ENCODE measurements at places on chromosomes 16 and 17. TPM values are rescaled to one million over a fixed set of nuclear protein-coding genes. Genes with fewer than 3 reads are reported as not detected.

KREMEN2 gene
- 0.17 TPM for total RNA-seq

- H3K27ac ChIP-seq = no peak overlapping the region
- no peaks in the 10 kb centered on the region for H3K4me1 ChIP-seq
- DNase-seq = no peak
- H3K27me3 ChIP-seq = no peaks in the 10 kb centered on the region
Measured at GRCh38 chr17:9432934-9433421, 142.6 kb downstream of the STX8 start.

DNA sequence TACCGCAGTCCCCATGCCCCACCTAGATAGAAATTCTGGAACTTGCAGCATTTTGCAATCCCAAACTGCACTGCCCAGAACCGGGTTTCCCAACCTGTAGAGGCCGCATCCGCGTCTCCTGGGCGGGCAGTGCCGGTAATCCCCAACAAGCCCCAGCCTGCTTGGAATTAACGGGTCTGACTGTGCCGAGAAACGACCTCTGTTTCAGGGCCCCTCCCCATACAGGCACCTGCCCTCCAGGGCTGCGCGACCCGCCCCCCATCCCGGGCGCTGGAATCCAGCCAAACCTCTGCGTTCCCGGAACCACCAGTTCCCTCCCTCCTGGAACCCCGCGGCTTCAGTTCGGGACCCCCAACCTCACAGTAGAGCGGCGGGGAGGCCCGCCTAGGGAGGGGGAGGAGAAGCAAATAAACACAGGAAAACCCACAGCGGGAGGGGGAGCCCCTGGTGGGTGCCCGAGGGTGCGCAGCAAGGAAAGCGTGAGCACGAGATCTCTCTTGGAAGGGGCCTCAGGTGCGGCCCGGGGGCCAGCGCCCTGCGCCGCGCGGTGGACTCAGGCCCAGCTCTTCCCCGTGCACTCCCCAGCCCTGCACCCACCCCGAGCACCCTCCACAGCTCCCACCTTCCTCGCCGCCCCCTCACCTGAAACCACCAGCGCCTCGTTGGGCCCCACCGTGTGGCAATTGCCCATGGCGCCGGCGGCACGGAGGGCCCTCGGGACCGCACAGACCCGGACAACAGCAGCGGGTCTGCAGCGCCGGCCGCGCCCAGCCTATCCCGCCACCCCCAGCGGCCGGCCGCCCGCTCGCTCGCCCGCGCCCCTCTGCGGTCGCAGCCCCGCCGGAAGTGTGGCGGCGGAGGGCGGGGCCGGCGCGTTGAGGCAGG lies at the start of gene FLOT2:
FLOT2 (minus strand) TSS at position 850 of the 885 bp plus-strand sequence; CDS start at position 691, 159 bp downstream.
- no peaks in the 10 kb centered on the region for H3K27me3 ChIP-seq
- peaks cover 47% of the 10 kb centered on the region for H3K4me1 ChIP-seq
- peak within 1 kb of the TSS; percentile 88 for H3K4me3 ChIP-seq
- H3K27ac ChIP-seq = peak within 1 kb of the TSS; percentile 84
- DNase-seq = peak; percentile 79
- peaks cover 39% of the 10 kb centered on the region for H3K36me3 ChIP-seq

GRCh38 chr16:10871157-10871991 lies 5.6 kb upstream of the CIITA start:
- H3K27ac ChIP-seq = no peak overlapping the region

PIK3R5 gene
- 3.3 TPM for total RNA-seq

DNA sequence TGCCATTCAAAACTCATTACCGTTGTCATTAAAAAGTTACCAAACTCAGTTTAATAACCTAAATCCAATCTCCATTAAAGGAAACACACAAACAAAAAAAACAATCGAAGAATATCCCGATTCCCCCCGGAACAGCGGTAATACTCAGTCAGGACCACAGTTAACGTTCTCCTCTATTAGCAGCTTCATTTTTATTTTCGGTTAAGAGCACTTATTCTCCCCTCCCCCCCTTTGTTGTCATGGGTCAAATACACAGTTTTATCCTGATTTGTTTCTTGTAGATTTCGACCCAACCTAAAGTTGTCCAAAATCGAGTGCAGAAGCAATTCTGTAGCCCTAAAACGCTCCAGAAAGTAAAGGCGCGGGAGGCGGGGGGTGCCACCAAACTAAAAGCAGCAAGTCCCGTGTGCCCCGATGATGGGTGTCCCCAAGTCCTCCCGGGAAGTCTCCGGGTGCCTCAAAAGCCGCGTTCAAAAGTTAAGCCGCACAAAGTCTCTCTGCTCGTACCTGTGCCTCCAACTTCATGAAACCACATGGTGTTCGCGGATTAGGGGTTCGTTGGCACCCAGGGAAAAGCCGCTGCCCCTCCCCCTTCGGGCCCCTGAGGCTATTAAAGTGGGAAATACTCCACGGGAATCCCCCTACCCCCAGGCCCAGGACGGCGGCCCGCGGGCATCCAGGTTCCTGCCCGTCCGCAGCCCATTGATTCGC lies 996 bp downstream of the SUMO2 start:
- H3K27ac ChIP-seq = peak overlapping the region; percentile 79
- peaks cover 16% of the 10 kb centered on the region for H3K4me1 ChIP-seq
- H3K4me3 ChIP-seq = peak overlapping the region; percentile 77
- peaks cover 31% of the 10 kb centered on the region for H3K36me3 ChIP-seq

DNA sequence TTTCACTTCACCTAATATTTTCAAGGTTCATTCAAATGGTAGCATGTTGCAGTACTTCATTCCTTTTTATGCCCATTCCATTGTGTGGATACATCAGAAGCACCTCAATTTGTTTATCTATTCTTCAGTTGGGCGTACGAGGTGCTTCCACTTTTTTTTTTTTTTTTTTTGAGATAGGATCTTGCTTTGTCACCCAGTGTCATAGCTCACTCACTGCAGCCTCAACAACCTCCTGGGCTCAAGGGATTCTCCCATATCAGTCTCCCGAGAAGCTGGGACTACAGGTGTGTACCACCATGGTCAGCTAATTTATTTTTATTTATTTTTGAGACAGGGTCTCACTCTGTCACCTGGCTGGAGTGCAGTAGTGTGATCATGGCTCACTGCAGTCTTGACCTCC lies 22.5 kb upstream of the SPNS3 start:
- H3K36me3 ChIP-seq = no peaks in the 10 kb centered on the region
- no peaks in the 10 kb centered on the region for H3K27me3 ChIP-seq
- no peak overlapping the region for H3K4me3 ChIP-seq
- H3K4me1 ChIP-seq = peaks cover 4% of the 10 kb centered on the region
- no peak overlapping the region for H3K27ac ChIP-seq
- no peak for DNase-seq

DNA sequence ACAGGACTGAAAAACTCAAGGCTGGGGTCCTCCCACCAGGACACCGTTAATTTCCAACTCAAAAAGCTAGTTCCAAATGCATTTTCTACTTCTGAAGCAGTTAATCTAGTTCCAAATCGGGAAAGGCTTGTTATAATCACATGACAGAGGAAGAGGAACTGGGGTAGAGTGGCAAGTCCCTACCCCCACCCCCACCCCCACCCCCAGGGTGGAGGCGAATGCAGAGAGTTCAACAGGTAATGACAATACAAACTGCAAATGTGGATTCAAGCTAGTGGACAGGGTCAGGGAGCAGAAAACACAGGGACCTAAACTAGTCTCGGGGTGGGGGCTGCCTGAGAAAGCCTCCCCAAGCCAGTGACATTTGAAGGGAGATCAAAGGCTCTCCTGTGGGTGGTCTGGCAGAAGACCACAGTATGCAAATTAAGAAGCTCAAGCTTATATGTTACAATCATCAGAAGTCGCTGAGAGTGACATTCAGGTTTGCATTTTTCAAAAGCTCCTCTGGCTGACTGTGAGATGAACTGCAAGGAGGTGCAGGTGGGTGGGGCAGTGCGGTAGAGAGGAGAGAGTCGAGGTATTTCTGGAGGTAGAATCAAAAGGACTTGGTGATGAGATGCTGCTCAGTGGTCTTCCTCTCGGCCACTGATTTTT lies 56.4 kb upstream of the SLC25A19 start:
- no peak overlapping the region for H3K27ac ChIP-seq
- no peaks in the 10 kb centered on the region for H3K27me3 ChIP-seq
- H3K4me3 ChIP-seq = no peak overlapping the region
- no peaks in the 10 kb centered on the region for H3K36me3 ChIP-seq
- H3K4me1 ChIP-seq = peaks cover 11% of the 10 kb centered on the region

- no peak overlapping the region for H3K4me3 ChIP-seq
- no peaks in the 10 kb centered on the region for H3K4me1 ChIP-seq
- DNase-seq = peak; percentile 44
Measured at GRCh38 chr17:67800495-67800928, 24.8 kb upstream of the BPTF start.

AMDHD2 gene
- total RNA-seq = 38.0 TPM

GRCh38 chr16:2810651-2811050 lies 6.4 kb upstream of the PRSS21 start:
- H3K4me3 ChIP-seq = no peak overlapping the region
- H3K27me3 ChIP-seq = peaks cover 14% of the 10 kb centered on the region
- no peaks in the 10 kb centered on the region for H3K4me1 ChIP-seq
- DNase-seq = no peak
- H3K36me3 ChIP-seq = no peaks in the 10 kb centered on the region

- DNase-seq = peak; percentile 53
- H3K4me3 ChIP-seq = no peak overlapping the region
- no peaks in the 10 kb centered on the region for H3K4me1 ChIP-seq
- no peaks in the 10 kb centered on the region for H3K27me3 ChIP-seq
Measured at GRCh38 chr16:49986351-49987124, 38.5 kb upstream of the CNEP1R1 start.

MT1A gene
- total RNA-seq = not detected

PIMREG gene
- total RNA-seq = 12.1 TPM

SEPTIN1 gene
- total RNA-seq = 0.44 TPM

P3H4 gene
- 39.2 TPM for total RNA-seq

DNA sequence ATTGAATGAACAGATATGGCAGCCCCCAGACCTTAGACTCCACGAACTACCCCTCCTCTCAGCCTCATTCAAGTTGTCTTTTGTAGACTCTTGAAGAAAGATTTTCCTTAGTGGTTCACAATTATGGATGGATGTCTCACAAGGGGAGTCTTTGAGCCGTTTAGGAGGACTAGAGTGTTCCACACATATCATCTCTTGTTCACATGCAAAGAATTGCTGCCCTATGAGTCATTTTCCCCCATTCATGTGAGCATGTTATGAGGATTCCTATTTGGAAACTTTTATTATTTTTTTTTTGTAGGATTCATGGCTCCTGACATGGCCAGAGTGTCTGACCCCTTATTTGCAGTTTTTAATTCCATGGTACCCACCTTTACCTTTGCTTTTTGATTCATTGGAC lies 237.1 kb downstream of the SHISA9 start:
- no peaks in the 10 kb centered on the region for H3K36me3 ChIP-seq
- no peak overlapping the region for H3K4me3 ChIP-seq
- no peak overlapping the region for H3K27ac ChIP-seq
- no peaks in the 10 kb centered on the region for H3K27me3 ChIP-seq
- H3K4me1 ChIP-seq = no peaks in the 10 kb centered on the region

P2RX1 gene
- total RNA-seq = 0.55 TPM

GRCh38 chr16:86709902-86710601 lies 131.7 kb downstream of the FOXL1 start:
- H3K4me1 ChIP-seq = peaks cover 11% of the 10 kb centered on the region
- no peak overlapping the region for H3K27ac ChIP-seq
- no peak for DNase-seq
- H3K36me3 ChIP-seq = no peaks in the 10 kb centered on the region
- peaks cover 4% of the 10 kb centered on the region for H3K27me3 ChIP-seq

KRTAP3-1 gene
- total RNA-seq = not detected

TLE7 gene
- total RNA-seq = not detected

ZNF652 gene
- total RNA-seq = 56.4 TPM

DNA sequence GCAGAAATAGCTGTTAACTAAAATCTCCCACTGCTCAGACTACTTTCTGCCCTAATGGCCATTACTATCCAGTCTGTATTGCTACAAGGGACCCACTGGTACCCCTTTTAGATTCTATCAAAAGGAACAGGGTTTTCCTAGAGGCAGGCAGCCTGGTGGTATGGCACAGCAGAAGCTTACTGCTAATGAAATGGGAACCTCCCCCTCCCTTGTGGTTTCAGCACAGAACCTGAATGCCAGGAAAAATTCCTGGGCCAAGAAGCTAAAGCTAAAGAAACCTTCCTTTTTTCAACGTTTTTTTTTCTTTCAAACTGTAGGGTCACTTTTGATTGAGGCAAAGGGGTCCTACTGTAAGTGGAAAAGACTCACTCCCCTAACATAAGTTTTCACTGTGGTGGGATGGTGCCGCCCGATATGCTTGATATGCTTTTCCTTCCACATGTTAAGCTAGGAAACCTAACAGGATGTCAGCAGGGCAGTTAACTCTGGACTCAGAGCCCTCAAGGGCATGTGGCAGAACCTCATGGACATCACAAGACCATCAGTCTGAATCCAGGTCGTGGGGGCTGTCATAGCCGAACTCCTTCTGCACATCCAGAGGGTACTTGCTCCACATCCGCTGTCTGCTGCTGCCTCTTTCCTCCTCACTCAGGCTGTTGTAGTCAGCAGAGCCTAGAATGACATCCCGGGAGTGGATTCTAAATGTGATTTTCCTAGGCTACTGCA lies 9.8 kb downstream of the SLC7A6OS start:
- H3K4me1 ChIP-seq = peaks cover 4% of the 10 kb centered on the region
- H3K36me3 ChIP-seq = peaks cover 63% of the 10 kb centered on the region
- no peak for DNase-seq
- no peak overlapping the region for H3K27ac ChIP-seq
- no peak overlapping the region for H3K4me3 ChIP-seq

- H3K4me1 ChIP-seq = no peaks in the 10 kb centered on the region
- DNase-seq = no peak
- H3K4me3 ChIP-seq = no peak overlapping the region
- no peaks in the 10 kb centered on the region for H3K36me3 ChIP-seq
- no peaks in the 10 kb centered on the region for H3K27me3 ChIP-seq
- H3K27ac ChIP-seq = no peak overlapping the region
Measured at GRCh38 chr16:9357829-9358228, 266.4 kb downstream of the HAPSTR1 start.

DNA sequence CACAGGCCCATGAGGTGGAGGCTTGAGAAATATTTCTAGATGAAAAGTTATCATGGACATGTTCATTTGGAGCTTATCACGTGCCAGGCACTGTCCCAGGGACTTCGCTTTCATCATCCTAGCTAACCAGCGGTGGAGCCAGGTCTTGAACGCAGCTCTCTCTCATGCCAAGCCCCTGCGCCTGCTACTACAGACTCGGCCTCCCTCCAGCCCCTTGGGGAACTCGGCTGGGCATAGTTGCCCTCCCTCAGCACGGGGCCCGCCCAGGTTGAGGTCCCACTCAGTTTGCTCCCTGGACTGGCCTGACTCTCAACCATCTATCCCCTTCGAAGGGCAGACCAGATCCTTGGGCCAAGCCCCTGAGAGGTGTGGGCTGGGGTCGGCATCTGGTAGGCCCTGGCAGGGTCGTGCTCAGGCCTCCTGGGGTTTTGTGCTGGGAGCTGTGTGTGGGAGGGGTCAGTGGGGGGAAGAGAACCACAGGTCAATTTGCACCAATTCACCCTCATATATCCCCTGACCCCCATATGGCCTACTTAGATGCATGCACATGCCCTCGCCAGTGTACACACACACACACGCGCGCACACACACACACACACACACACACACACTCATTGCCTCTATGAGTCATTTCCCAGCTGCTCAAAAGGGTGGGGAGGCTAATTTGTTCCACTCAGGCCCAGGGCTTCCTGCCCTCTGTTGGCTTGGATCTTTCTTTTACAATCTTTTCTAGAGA lies 12.1 kb upstream of the SCN4A start:
- H3K36me3 ChIP-seq = no peaks in the 10 kb centered on the region
- no peak overlapping the region for H3K4me3 ChIP-seq
- H3K27ac ChIP-seq = peak overlapping the region; percentile 27
- H3K4me1 ChIP-seq = peaks cover 41% of the 10 kb centered on the region
